ENCODE measurements at places on chromosomes 5 and 9.
A peak's percentile ranks its signal among the peaks of the same experiment; 100 is the strongest.

GRCh38 chr9:87237336-87237735, 260.3 kb upstream of the DAPK1 start:
- DNase-seq, result no peak

DNA sequence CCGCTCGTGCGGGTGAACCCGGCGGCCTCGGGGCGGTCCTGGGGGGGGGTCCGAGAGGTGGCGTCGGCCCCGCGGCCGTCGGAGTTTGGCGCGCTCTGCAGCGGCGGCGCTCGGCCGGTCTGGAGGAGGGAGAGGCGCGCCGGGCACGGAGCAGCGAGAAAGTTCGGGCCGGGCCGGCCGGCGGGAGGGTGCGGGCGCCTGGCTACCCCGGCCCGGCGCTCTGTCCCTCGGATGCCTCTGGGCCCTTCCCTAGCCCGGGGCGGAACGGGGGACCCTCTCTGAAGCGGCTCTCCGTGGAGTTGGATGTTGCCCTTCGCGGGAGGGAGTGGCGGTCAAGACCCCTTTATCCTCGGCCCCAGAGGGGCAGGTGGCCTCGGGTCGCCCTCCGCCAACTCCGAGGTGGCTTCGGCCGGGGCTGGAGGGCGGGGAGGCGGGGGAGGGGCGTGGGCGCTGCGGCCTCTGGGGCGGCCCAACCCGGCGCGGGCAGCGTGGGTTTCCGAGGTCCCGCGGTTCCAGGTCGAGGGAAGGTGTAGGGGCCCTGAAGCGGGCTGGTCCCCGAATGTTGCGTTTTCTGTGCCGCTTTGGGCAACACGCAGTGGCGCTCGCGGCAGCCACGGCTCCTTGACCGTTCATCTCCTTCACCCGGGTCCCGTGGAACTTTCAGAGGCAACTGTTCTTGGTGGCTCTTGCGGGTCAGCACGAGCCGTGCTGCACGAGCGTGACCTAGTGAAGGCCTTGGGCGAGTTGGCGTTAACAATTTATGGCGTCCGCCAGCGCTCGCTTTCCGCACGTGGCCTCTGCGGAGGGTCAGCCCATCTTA, 290.5 kb downstream of the DOCK8 start:
- DNase-seq, result peak; percentile 44

GRCh38 chr5:132080595-132080994, 7.0 kb downstream of the CSF2 start:
- no peak for DNase-seq

- no peak for DNase-seq
Observed at GRCh38 chr9:89563571-89564345, 41.1 kb upstream of the GADD45G start.

GRCh38 chr9:100890321-100890720, 138.2 kb upstream of the PLPPR1 start:
- no peak for DNase-seq

DNA sequence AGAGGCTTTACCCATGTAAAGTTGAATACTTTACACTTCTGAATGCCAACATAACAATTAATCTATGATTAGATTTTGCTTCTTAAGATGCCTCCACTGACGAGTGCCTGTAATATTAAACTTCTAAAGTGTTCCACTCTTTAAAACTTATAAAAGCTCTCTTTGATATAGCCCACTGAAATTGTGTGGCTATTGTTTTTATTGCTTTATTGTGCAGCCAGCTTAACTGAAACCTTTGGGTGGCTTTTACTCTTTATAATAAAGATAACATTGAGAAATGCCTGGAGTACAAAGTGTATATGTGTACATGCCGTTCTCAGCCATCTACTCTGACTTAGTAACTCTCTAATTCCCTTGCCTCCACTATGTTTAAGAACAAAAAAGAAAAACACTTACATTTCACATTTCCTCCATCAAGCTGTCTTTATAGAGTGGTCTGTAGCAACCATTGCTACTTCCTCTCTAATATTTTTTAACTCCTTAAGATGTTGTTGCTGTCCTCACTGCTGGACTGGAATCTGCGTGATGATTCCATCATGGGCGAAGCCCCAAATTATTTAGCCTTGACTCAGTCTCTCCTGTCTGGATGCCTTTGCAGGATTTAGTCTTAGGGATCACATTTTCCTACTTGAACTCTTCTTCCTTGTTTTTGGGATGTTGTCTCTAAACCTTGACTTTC, 9.1 kb downstream of the PIK3R1 start:
- no peak for DNase-seq

DNA sequence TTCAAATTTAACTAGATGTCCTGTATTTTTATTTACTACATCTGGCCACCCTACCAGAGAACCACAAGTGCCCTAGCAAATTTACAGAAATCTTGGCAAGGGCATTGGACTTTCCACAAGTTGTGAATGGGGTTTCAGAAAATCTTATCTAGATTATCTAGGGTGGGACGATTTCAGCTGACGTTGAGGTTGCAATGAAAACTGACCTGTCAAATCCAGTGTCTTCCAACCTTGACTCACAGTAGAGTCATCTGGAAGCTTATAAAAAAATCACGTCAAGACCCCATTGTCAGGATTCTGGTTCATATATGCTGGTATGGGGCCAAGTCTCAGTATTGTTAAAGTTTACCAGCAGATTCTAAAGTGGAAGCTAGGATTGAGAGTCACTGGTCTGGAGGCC, 109.6 kb upstream of the ACTBL2 start:
- DNase-seq, result no peak

DNA sequence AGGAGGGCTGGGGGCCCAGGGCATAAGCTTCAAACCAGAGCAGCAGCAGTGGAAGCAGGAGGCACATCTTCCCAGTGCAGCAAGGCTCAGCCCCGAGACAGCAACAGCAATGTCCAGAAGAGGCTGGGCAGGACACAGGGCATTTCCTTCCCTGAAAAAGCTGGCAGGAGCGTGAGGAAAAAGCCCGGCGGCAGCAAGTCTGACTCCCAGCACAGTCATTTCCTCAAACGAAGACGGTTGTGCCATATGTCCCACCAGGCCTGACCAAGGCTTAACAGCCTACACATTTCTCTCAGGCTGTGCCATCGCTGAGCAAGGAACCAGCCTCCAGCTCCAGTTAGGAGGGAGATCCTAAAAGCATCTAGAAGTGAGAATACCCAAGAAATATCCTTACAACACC, 74.5 kb downstream of the APTX start:
- DNase-seq, result no peak

- peak; percentile 32 for DNase-seq
Observed at GRCh38 chr5:79834754-79835714, 145.4 kb downstream of the CMYA5 start.

DNA sequence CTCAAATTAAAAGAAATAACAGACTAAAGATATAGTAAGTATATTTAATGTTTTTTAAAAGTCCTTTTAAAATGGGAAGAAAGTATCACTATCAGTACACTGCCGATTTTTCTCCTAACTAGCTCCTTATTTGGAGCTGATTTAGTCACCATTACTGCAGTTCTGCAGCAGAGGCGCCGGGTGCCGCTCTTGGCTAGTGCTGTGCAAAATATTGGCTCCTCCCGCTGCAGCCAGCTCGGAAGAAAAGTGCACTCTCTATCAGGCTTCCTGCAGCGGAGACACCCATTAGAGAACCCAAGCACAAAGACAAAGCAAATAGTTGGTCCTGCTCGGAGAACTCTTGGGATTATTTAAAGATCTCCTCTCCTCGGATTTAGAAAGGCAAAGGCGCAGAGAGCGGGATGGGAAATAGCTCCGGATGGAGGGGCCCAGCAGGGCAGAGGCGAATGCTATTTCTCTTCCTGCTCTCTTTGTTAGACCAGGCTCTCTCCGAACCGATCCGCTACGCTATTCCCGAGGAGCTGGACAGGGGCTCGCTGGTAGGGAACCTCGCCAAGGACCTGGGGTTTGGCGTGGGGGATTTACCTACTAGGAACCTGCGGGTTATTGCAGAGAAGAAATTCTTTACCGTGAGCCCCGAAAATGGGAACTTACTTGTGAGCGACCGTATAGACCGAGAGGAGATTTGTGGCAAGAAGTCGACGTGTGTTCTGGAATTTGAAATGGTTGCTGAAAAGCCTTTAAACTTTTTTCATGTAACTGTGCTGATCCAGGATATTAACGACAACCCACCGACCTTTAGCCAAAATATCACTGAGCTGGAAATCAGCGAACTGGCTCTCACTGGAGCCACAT, at the start of gene PCDHGB3:
PCDHGB3 (plus strand) TSS at position 249 of the 855 bp plus-strand sequence; CDS start at position 402, 153 bp downstream.
- DNase-seq, result no peak

DNA sequence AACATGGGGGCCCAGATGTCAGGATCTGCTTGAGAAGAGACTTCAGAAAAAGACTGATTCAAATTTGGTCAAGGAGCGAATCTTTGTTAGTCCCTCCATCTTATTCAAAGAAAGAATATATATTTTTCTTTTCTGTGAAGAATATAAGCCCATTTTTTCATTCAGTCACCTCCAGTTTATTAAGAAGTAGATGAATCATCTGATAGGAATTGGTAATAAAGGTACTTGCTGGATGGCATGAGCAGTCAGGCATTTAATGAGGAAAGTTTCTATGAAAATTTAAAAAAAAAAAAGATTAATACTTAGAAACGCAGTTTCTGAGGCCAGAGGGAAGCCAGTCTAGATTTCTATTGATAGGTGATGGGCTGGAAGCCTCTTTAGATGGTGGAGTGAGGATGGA, 373.1 kb upstream of the SMC2 start:
- no peak for DNase-seq

DNA sequence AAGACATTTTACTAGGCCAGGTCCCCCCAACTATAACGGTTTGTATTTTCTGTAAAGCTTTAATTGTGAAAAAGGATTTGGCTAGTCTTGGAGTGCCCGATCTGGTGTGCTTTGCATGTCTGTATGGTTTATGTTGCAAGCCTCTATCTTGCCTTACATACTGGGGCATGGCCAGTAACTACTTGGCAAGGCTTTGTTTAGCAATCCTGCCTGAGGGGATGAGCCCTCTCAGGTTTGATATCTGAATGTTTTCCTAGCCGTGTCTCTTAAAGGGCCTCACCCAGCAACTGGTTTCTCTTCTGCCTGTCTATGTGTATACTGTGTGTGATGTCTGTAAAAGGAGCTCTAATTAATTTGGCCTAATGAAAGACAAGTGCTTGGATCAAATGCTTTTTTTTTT, 61.3 kb upstream of the SPINK5 start:
- no peak for DNase-seq

- DNase-seq, result no peak
Observed at GRCh38 chr5:110923971-110924370, 147.5 kb upstream of the TSLP start.

DNA sequence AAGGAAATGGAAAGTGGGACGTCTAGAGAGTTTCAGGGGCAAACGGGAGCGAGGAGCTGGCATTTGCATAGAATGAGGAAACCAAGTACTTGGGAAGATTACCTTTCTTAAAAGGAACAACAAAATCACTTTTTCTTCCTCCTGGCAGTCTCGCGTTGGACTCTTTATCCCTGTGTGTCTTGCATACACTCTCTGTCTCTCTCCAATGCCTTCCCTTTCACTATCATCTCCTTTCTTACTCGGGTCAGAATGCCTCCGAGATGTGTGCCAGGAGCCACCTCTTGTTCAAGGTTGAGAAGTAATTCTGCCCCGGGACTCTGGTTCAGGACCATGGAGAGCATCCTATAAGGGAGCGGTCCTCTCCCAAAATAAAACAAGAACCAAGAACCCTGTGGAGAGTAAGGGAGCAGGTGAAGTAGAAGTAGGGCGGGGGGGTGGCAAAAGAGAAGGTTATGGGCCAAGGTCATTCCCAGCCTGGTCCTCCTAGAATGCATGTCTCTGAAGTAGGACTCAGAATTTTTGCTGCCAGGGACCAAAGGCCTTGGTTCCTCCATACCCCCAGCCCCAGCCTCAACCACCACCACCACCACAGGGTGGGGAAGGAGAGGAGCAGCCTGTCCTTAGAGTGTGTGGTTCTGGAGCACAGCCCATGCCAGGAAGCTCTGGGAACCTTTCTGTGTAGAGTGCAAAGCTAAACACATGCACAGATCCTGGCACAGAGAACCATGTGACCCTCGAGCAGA, 72.1 kb upstream of the ARAP3 start:
- no peak for DNase-seq

GRCh38 chr5:62268234-62268633, 37.8 kb upstream of the KIF2A start:
- no peak for DNase-seq

DNA sequence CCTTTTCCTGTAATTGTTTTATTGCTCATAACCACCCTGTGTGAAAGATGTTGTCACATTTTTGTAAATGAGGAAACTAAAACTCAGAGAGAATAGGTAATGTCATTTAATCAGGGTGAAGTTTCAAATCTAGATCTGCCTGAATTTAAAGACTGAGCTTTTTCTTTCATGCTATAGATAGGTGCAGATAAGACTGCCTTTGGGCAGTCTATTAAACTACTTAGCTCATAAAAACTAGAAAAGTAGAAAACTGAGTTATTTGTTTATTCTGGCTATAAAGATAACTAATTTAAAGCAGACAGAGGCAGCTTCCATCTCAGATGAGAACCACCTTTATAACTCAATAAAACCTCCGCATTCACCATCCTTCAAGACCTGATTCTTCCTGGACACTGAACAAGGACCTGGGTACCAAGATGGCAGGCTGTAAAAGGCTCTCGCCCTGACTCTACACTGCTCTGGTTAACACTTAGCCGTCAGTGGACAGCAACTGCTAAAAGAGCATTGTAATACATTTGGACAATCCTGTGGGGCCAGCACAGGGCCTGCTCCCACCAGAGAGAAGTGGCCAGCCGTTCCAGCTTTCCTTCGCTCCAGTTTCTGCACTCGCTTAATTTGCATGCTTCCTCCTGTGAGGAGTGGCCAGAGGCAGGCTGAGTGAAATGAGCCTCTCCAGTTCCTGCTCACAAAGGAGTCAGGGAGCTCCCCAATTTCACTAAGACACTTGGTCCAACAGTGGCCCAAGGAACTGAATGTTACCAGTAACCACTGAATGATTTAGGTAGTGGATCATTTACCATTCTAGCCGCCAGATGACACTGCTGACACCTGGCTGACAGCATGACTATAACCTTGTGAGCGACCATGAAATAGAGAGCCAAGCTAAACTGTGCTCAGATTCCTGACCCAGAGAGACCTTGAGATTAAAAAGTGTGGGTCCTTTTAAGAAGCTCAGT, 566.4 kb downstream of the EFNA5 start:
- peak; percentile 70 for DNase-seq

- DNase-seq, result no peak
Observed at GRCh38 chr5:171863935-171864334, 78.3 kb downstream of the SMIM23 start.

GRCh38 chr5:980966-981365, 27.6 kb upstream of the NKD2 start:
- DNase-seq, result no peak

GRCh38 chr9:132637801-132638200, 32.0 kb downstream of the DDX31 start:
- DNase-seq, result no peak

Data from WERI-Rb-1 (cell line).